ENCODE measurements at places on chromosomes 16 and 17. TPM values are rescaled to one million over a fixed set of nuclear protein-coding genes. Genes with fewer than 3 reads are reported as not detected.

DNA sequence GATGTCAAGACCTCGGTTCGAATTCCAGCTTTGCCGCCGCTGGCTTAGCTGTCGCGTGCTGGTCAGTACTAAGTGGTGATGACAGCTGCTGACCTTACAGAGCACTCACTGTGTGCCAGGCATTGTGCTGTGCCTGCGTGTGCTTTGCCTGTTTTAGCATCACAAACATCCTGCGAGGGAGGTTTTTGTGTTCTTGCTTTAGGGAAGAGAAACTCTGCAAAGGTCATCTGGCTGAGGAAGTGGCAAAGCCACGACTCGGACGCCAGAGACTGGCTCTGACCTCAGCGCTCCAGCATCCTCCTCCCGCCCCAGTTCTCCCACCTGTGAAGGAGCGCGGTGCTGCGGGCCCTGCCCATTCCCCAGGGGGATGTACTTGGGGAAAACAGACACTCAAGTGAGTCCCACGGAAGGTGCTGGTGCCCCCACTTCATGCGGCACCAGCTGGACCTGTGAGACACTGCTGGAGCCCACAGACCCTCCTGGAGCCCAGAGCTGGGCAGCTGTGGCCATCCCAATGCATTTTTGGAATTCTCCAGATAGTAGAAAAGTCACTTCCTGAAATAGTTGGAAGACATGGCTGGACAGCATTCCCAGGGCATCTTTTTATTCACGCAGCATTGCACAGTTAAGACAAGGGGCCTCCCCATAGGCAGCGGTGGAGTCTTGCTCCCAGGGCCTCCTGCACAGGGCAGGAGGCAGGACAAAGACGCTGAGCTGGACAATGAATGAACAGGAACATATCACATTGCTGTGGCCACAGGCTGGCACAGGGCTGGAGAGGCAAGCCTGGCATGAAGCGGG lies 20.0 kb upstream of the HERPUD1 start:
- H3K27ac ChIP-seq: peak overlapping the region; percentile 3
- DNase-seq: no peak
- no peaks in the 10 kb centered on the region for H3K36me3 ChIP-seq
- peaks cover 45% of the 10 kb centered on the region for H3K4me1 ChIP-seq
- peaks cover 4% of the 10 kb centered on the region for H3K27me3 ChIP-seq
- H3K4me3 ChIP-seq: no peak overlapping the region

- peak; percentile 76 for DNase-seq
- peaks cover 7% of the 10 kb centered on the region for H3K4me1 ChIP-seq
- no peak overlapping the region for H3K27ac ChIP-seq
- H3K27me3 ChIP-seq: peaks cover 32% of the 10 kb centered on the region
- no peak overlapping the region for H3K4me3 ChIP-seq
Measured at GRCh38 chr16:86044241-86044671, 145.3 kb downstream of the IRF8 start.

Gene SOST
- not detected for total RNA-seq

- peaks cover 2% of the 10 kb centered on the region for H3K27me3 ChIP-seq
- H3K4me3 ChIP-seq: no peak overlapping the region
- no peaks in the 10 kb centered on the region for H3K4me1 ChIP-seq
- H3K36me3 ChIP-seq: no peaks in the 10 kb centered on the region
- no peak for DNase-seq
Measured at GRCh38 chr16:48091117-48091516, 64.7 kb downstream of the ABCC12 start.

- H3K36me3 ChIP-seq: no peaks in the 10 kb centered on the region
- no peak for DNase-seq
Measured at GRCh38 chr17:28216052-28216451, 102.9 kb upstream of the TMEM97 start.

DNA sequence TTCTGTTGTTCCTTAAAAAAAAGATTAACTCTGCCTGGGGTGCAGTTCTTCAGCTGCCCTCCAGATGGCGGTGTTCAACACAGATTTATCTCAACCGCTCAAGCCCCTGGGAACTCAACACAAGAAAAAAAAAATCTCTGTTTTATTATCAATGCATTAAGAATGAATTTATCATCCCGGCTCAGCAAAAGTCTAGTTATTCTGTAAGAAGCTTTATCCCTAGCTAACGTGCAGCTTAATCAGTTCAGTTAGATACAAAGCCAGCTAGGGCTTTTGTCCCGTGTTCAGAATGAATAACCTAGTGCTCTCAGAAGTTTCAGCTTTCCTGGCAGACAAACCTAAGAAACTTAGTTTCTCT lies 475.9 kb upstream of the CCL2 start:
- no peaks in the 10 kb centered on the region for H3K36me3 ChIP-seq
- no peak overlapping the region for H3K4me3 ChIP-seq
- DNase-seq: peak; percentile 77
- H3K27me3 ChIP-seq: no peaks in the 10 kb centered on the region
- H3K4me1 ChIP-seq: no peaks in the 10 kb centered on the region
- no peak overlapping the region for H3K27ac ChIP-seq

DNA sequence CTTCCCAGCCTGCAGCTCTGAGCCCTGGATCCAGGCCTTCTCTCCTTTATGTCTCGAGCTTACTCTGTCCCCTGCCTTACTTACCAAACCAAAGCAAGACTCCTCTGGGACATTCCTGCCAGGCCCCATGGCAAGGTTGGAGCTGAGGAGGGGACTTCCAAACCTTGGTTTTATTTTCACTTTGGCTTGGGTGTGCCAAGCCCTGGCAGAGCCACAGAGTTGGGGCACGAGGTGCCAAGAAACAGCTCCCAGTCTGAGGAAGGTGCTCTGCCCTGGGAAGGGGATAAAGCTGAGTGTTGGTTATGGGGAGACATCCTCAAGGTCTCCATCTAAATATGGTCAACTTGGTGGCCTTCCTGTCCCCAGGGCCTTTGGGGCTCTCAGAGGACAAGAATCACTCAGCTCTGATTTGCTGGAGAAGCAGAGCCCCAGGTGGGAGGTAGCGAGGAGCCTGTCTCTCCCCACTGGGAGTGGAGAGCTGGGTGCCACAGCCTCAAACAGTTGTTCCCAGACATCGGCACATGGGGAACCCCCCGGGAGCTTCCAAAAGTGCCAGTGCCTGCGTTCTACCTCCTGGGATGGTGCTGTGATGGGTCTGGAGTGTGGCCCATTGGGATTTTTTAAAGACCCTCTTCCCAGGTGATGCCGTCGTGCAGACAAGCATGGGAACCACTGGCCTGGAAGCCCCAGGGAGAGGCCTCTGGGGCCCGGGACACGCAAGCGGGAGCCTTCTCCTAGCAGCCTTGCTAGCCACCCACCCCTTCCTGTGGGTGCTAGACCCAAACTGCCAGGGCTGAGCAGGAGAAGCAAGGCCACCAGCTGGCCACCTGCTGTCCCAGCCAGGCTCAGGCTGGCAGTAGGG lies 10.3 kb downstream of the NLRC5 start:
- H3K36me3 ChIP-seq: peaks cover 53% of the 10 kb centered on the region
- peaks cover 75% of the 10 kb centered on the region for H3K4me1 ChIP-seq
- H3K4me3 ChIP-seq: peak overlapping the region; percentile 75

Gene MYH8
- not detected for total RNA-seq

Gene TSNAXIP1
- 0.65 TPM for total RNA-seq

- peak overlapping the region; percentile 9 for H3K27ac ChIP-seq
- H3K27me3 ChIP-seq: no peaks in the 10 kb centered on the region
- H3K36me3 ChIP-seq: peaks cover 14% of the 10 kb centered on the region
- peak; percentile 75 for DNase-seq
- H3K4me1 ChIP-seq: peaks cover 19% of the 10 kb centered on the region
Measured at GRCh38 chr17:60305141-60305540, 86.8 kb downstream of the USP32 start.

- H3K27ac ChIP-seq: no peak overlapping the region
- no peak overlapping the region for H3K4me3 ChIP-seq
- no peak for DNase-seq
- peaks cover 28% of the 10 kb centered on the region for H3K36me3 ChIP-seq
- H3K27me3 ChIP-seq: no peaks in the 10 kb centered on the region
Measured at GRCh38 chr17:4163951-4164350, 21.0 kb downstream of the CYB5D2 start.

DNA sequence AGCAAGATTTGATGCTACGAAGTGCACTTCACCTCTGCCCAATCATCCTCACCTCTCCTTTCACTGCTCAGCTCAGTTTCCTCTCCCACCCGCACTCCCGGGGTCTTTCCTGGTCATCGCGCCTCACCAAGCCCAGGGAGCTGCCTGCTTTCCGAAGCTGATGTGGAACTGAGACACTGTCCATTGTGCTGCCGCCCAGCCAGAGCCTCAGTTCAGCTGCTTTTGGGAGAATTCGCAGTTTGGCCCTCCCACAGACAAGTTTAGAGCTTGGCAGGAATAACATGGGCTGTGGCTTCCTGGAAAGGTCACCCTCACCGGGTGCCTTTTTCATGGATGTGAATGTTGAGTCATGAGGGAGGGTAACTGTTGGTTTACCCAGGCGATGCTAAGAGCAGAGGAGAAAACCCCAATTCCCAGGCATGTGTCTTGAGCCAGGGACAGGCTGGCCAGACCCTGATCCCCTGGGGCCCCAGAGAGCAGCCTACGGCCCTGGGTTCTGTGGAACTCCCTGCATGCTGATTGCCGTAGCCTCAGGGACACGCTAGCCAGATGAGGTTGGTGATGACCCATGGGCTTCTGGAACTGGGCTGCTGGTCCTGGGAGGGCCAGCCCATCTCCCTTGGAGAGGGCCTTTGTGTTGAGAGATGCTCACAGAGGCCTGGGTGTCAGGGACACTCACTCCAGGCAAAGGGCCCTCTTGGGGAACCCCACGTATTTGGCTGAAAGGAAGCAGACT lies 1687.5 kb downstream of the TP53TG3F start:
- no peak overlapping the region for H3K27ac ChIP-seq
- H3K4me3 ChIP-seq: no peak overlapping the region
- no peaks in the 10 kb centered on the region for H3K27me3 ChIP-seq
- H3K36me3 ChIP-seq: no peaks in the 10 kb centered on the region
- no peak for DNase-seq
- H3K4me1 ChIP-seq: no peaks in the 10 kb centered on the region

GRCh38 chr17:62206550-62206949 lies 141.5 kb upstream of the MED13 start:
- H3K4me1 ChIP-seq: no peaks in the 10 kb centered on the region
- DNase-seq: no peak
- no peak overlapping the region for H3K27ac ChIP-seq
- no peak overlapping the region for H3K4me3 ChIP-seq

GRCh38 chr17:51322390-51323029 lies 62.2 kb downstream of the UTP18 start:
- H3K4me1 ChIP-seq: no peaks in the 10 kb centered on the region
- H3K27ac ChIP-seq: no peak overlapping the region
- no peak overlapping the region for H3K4me3 ChIP-seq
- no peaks in the 10 kb centered on the region for H3K36me3 ChIP-seq
- peak; percentile 60 for DNase-seq
- peaks cover 9% of the 10 kb centered on the region for H3K27me3 ChIP-seq

Gene FOXF1
- total RNA-seq: not detected

DNA sequence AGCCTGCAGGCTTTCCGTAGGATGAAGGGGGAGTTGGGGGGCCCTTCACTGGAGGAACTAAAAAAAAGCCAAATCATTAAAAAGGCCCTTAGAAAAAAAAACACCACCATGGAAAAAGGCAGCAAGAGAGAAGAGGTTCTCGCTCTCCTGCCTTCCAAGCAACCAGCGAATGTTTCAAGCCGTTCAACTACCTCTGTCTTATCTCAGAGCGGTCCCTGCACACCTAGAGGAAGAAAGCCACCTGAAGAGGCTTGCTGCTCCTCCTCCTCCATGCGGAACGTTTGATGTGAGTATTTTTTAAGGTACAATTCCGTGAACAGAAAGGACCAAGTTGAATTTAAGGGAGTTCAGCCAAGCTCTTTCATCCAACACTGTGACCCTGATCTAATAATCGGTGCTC lies 9.2 kb downstream of the NXN start:
- no peaks in the 10 kb centered on the region for H3K36me3 ChIP-seq
- peaks cover 29% of the 10 kb centered on the region for H3K27me3 ChIP-seq

- DNase-seq: no peak
- peaks cover 6% of the 10 kb centered on the region for H3K4me1 ChIP-seq
- no peak overlapping the region for H3K4me3 ChIP-seq
- no peaks in the 10 kb centered on the region for H3K27me3 ChIP-seq
- no peak overlapping the region for H3K27ac ChIP-seq
Measured at GRCh38 chr17:9174779-9175574, 153.7 kb downstream of the NTN1 start.

Gene TNP2
- not detected for total RNA-seq
